ENCODE measurements at places on chromosomes 7 and 10.

DNA sequence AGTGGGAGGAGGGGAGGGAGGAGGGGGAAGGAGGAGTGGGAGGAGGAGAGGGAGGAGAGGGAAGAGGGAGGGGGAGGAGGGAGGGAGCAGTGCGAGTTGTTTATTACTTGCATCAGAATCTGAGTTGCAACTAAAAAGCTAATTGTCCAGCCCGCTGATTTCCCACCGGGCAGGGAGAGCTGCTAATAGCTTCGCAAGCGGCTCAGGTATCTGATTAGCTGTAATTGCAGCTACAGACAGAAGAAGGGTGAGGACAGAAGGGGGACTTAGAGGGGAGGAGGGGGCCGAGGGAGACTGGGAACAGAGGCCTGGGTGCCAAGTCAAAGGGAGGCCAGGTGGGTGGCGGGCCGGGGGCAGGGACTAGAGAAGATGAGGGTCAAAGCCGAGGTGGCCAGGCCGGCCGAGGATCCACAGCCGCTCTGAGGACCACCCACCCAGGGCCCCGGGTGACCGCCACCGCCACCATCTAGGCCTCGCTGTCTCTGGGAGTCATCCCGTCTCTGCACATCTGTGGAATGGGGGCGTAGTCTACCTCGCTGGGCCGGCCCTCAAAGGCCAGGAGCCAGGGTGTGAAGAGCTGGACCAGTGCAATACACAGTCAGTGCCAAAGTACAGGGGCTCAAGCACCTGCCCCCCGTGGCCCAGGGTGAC is 54.2 kb downstream of the MICALL2 start:
- peak; percentile 20 for DNase-seq

- no peak for DNase-seq
Measured at GRCh38 chr7:66597461-66597860, 31.2 kb upstream of the KCTD7 start.

- DNase-seq, result no peak
Measured at GRCh38 chr10:72542396-72542815, 83.5 kb downstream of the MICU1 start.

DNA sequence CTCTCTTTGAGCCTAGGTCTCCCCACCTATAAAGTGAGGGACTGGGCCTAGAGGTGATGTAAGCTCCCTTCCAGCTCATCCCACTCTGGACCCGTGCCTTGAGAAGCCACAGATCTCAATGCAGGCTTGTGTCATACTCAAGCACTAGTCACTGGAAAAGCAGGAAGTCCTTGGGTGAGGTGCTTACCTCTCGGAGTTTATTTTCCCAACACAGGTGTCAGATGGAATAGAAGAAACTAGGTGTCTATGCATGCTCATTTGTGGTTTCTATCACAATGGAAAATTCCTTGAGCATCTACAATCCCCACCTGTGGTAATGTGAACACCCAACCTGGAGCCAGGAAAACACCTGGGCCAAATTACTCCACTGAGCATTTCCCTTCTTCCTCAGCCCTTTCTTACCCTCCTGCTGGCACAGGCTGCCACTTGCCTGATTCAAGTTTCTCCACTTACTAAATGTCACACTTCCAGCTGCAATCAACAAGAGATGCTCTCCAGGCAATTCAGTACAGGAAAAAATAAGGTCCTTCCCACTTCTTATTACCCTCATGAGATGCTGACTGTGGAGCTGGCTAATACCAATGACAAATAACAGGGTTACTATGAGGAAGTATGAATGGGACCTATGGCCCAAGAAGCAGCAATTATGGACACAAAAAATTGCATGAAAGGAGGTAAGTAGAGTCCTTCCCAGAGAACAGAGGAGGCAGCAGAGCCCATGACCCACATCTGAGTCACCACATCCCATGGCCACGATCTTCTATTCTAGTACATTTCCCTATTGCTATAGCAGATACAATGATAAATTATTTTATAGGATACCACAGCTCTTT is 13.1 kb downstream of the LSM5 start:
- DNase-seq, result no peak

DNA sequence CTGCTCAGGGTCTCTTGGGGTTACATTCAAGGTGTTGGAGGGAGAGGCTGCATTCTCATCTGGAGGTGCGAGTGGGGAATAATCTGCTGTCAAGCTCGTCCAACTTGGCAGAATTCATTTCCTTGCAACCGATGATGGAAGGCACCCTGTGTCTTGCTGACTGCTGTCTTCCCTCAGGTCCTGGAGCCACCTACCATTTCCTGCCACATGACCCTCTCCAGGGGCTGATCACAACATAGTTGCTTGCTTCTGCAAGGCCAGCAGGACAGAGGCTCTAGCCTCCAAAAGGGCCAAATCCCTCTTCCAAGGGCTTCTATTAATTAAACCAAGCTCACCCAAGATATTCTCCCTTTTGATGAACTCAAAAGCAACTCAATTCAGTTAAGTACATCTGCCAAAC is 14.2 kb upstream of the BRI3 start:
- DNase-seq, result no peak

DNA sequence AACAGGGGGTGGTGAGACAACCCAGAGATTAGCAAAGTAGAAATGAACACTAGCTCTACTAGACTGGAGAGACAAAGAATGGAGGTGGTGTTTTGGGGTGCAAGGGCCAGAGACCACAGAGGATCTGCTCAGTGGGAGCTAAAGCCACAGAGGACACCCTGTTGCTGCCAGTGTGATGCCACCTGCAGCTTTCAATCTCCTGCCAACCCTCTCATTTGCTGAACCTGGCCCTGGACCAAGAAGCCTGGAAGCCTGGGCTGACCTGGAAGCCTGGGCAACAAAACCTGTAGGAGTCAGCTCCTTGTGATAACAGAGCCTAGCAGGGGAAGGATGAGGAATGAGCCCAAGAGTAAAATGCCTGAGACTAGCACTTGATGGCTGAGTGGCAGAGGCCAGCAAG is 81.1 kb upstream of the ADO start:
- no peak for DNase-seq

- no peak for DNase-seq
Measured at GRCh38 chr10:117972168-117972837, 74.4 kb downstream of the RAB11FIP2 start.

DNA sequence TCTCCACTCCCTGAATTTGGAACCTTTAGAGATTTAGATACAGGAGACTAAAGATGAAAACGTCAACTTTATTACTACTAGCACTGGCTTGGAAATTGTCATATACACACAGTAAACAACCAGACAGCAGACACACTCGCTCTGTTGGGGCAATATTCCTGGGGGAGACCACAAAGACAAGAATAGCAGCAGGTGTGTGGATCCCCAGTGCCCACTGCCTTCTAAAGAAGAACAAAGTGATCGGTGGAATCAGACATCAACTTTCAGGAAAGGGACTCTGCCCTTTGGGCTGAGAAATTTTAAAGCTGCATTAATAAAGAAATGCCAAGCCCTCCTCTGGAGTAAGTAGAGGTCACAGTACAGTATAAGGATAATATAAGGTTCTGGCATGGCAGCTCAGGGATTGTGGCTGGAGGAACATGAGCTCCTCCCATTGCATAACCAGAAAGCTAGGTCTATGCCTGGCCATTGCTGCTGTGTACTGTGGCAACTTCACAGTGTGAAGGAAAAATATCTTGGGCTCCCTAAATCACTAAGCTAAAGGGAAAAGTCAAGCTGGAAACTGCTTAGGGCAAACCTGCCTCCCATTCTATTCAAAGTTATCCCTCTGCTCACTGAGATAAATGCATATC is 57.1 kb upstream of the ANKRD1 start:
- DNase-seq, result no peak

All from NCI-H2081 (cell line).